ENCODE measurements at places on chromosomes 11 and 22.

DNA sequence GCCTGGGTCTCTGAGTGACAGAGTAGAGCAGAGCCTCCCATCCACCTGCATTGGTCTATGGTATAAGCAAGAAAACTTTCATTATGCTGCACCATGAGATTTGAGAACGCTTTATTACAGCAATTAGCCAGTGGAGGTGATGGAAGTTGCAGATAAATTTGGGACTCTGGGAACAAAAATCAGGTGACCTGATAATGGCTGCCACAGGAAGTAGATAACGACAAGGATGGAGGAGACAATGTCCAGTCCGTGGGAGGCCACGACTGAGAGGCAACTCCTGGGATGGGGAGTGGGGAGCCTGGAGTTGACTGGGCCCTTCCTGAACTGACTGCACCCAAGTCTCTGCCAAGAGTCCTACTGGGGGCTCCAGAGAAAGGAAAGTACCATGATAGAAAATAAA lies 4.7 kb downstream of the MRGPRD start:
- no peak for DNase-seq

- no peak for DNase-seq
These were observed 84.3 kb downstream of the MSANTD4 start for GRCh38 chr11:105937738-105938137.

DNA sequence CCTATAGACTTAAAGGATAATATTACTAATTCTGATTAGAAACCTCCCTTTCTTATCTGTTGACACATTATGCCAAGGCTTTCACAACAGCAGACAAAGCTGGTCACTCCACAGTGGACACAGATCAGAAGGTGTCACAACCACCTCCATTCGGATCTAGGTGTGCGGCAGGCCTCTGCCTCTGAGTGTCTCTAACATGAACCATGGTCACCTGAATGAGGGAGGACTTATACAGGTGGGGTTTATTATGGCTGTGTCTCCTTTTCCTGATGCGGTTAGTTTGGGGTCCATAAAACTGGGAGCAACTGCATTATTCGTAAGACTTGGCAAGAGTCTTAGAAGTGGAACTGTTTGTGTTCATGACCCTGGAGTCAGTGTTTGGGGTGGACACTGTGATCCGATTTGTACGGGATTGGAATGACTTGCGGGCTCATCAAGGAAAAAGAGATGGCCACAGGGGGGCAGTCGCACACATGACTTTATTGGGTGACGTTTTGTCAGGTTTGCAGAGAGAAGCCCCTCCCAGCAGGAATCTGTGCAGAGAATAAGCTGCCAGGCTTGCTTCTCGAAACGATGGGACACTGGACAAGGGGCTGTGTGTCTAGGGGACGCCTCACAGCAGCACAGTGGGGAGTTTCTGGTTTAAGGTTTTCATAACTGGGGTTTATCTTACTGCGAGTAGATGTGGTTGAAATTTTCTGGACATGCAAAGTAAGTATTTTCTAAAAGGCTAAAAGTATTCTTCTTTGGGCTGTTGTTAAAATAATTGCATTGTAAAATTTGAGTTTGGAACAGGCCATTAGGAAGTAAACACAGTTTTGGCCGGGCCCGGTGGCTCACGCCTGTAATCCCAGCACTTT lies 90.6 kb downstream of the GAB4 start:
- peak; percentile 54 for DNase-seq

DNA sequence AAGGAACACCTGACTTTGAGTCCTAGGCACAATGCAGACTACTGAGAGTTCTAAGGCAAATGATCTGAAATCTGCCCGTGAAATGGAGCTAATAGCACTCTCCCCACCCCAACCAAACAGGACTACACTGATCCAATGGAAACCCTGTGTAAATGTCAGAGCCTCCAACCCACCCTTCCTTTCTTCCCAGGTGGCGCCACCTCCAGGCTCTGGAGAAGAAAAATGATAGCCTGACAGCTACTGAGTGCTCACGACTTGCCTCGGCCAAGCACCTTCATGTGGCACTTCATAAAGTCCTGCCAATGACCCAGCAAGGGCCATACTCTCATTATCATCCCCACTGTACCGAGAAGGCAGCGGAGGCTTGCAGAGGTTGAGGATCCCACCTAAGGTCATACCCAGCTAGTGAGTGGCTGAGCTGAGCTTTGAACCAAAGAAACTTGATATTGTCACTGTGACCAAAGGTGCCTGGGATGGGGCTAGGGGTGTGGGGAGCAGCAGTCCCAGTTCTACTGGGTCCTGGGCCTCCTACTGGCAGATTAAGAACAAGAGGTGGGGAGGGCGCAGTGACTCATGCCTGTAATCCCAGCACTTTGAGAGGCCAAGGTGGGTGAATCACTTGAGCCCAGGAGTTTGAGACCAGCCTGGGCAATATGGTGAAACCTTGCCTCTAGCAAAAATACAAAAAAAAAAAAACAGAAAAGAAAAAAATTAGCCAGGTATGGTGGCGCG lies 20.5 kb downstream of the TST start:
- DNase-seq = no peak

GRCh38 chr11:66477263-66478201 lies 2.7 kb upstream of the DPP3 start:
- no peak for DNase-seq

DNA sequence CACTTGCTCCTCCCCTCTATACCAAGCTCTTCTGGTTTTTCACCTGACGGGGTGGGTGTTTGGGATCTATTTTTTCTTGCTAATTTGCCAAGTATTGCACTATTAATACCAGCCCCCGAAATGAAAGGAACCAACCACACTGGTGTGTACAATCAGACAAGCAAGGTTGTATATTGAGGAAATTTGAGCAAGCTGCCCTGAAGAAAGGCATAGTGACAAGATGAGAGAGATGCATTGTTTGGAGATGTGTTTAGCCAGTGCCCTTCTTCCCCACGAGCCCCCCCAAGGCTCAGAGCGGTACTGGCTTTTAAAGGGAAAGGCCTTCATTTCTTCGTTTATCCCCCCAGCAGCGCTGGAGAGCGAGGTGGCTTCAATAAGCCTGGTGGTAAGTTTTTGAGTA lies 15.2 kb upstream of the GAS2L1 start:
- no peak for DNase-seq

DNA sequence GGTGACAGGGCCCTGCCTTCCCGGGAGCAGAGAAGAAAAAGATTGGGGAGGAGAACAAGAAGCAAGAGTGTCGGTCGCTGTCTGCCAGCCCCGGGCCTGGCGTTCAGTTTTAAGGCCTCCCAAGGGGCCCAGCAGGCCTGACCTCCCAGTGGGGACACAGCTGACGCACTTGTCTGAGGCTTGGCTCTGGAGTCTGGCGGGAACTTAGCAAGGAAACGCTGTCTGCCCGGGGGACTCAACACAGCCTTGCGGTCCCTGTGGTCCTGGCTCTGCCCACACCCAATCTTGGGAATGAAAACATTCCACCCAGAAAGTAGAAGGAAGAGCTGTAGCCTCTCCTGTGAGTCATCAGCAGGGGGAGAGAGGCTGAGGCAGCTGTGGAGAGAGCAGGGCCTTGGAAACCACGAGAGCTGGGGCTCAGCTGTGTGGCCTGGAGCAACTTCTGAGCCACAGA lies 54.4 kb downstream of the TRAF6 start:
- DNase-seq = no peak

DNA sequence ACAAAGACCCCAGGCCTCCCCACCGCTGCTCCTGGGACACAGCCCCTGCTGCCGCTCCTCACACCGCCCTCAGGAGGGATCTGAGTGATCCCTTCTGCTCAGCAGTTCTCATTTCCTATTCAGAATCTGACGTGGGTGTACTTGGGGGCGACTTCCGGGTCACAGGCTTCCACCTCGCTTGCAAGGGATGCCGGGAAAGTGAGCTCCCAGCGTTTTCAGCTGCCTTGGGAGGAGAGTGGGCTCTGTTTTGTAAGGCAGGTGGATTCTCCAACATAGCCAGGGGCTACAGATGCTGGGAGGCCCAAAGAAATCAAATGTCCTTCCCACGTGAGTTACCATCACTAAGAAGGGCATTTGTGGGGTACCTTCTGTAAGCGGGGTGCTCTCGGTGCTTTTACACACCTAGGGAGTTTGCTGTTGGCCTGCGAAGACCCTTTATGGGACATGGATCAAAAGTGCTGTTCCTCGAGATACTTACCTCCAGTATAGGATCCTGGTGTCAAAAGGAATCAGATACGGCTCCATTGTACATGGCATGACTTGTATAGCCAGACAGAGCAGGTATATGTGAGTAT lies 9.7 kb upstream of the LRRC10B start:
- no peak for DNase-seq

DNA sequence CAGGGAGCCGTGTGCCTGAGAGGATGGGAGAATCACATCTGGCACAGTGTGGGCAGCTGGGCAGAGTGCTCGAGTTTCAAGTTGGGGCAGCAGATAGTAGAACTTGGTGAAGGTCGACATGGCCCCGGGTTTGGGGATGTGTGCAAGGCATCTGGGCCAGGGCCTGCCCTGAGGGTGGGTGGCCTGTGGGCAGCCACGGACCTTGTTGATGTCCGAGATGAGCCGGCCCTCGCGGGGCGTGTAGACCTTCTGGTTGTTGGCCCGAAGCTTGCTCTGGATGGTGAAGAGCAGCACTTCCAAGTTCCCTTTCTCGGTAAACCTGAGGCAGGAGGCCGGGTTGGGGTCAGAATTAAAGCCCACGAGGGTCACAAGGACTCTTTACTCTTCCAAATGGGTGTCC lies 20.3 kb downstream of the SPTBN2 start:
- DNase-seq = no peak

GRCh38 chr22:26170112-26170492 lies 840 bp downstream of the SEZ6L start:
- no peak for DNase-seq

Data from CD4-positive, alpha-beta T cell treated with Interleukin-17A for 1 hour (primary cell).